ENCODE measurements at places on chromosomes 7 and 10.

DNA sequence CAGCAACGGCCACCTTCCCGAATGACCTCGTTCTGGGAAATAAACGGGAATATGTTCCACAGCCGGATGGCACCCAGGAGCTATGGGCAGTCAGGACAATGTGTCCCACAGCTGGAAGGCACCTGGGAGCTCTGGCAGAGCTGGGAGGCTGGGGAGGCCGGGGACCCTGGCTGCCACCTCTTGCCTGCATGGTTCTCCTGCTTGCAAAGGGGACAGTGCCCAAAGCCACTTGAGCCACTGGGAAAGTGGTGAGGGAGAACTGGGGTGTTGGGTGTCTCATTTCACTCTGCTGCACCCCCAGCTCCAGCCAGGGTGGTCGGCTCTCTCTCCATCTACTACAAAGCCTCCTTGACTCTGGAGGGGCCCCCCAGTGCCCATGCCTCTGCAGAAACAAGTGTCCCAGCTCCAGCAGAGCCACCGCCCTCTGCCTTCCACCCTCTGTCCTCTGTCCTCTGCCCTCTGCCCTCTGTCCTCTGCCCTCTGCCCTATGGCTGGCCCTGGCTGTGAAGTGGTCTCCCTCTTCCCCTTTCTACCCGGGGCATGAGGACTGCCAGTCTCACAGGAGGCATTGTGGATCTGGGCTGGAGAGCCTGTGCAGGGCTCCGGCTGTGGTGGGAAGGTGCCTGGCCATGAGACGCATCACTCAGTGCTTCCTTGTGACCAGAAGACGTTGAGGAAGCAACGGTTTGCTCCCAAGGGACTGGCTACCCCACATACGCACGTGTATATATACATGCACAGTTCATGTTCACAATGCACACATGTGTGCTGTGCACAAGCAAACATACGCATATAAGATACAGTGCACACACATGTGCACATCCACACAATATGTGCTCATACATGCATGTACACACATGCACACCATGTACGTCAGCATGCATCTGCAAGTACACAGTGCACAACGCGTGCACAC, 21.5 kb upstream of the INPP5A start:
- DNase-seq: no peak

DNA sequence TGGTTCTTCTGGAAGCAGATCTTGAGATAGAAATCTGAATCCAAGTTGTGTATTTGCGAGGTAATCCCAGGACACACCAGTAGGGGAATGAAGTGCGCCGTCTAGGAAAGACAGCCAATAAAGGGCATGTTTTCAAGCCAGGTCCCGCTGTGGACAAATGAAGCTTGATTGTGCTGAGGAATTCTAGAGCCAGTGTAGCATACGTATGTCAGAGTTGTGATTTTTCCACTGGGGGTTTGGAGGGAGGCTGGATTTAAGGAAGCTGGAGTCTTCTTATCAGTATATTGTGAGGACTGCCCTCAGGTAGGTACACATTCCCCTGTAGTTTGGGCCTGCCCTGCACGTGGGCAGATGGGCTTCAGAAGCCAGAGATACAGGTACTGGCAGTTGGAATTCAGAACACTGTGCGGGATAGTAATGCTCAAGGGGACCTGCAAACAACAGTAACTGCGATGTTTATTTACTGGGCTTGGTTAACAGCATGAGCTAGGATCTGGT, 50.9 kb downstream of the GALNT11 start:
- DNase-seq: no peak

- no peak for DNase-seq
Observed at GRCh38 chr10:119439922-119440321, 102.6 kb downstream of the RGS10 start.

DNA sequence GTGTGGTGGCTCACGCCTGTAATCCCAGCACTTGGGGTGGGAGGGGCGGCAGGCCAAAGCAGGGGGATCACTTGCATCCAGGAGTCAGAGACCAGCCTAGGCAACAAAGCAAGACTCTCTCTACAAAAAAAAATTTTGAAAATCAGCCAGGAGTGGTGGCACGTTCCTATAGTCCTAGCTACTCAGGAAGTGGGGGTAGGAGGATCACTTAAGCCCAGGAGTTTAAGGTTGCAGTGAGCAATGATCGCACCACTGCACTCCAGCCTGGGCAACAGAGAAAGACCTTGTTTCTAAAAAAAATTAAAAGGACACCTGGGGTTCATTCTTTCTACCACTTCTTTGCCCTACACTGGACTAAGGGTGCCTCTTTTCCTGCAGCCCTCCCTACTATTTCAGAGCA, 15.1 kb downstream of the WAPL start:
- DNase-seq: no peak

DNA sequence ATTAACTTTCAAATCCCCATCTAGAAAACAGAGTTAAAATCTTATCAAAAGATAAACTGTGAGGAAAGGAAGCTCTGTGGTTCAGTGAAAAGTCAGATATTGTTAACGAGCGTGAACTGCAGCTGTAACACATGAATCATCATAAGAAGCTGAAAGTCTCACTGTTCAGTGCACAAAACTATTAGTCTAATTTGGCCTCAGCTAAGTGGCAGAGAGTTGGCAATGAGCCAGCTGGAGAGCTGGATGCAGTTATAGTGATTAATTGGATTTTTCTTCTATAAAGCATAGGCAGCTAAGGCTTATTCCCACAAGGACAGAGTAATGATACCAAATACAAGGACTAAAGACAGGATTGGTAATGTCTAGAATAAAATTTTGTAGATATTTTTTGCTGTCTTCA, 101.1 kb upstream of the ABCB5 start:
- DNase-seq: no peak

- DNase-seq: no peak
Observed at GRCh38 chr10:51244748-51245490, 170.6 kb downstream of the PRKG1 start.

Measured in uterus (tissue), 4 donors.